ENCODE measurements at places on chromosomes 1 and 21.

- DNase-seq = peak; percentile 14
Measured at GRCh38 chr1:22500471-22500870, 48.8 kb downstream of the ZBTB40 start.

DNA sequence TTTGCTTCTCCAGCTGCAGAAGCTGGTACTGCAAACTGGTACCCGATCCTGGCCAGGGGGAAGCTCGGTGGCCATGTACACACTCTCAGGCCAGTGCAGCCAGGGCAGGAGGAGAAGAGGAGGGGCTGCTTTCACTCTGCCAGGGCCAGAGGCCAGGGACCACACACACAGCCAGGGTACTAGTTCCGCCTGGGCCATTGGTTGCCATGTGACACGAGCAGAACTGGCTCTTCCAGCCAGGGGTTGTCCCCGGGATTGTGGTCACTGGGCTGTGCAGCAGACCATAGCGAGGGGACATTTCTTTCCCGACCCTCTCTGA, 3.7 kb upstream of the SHISAL2A start:
- no peak for DNase-seq

- DNase-seq = no peak
Measured at GRCh38 chr1:223503348-223503747, 110.1 kb downstream of the CCDC185 start.

GRCh38 chr1:89041119-89041641, 18.5 kb upstream of the GBP3 start:
- peak; percentile 41 for DNase-seq

DNA sequence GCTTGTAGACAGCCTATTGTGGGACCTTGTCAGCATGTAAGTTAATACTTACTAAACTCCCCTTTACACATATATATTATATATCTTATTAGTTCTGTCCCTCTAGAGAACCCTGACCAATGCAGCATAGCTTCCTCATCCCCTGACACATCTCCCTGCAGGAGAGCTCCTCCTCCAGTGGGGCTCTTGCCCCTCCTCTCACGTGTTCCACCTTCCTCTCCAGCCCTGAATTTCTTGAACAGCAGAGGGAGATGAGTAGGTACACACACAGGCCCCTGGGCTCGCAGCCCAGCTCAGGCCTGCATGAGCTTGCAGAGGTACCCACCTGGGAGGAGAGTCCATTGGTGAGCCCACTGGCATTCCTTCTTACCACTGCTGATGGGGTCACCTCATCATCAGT, 27.3 kb upstream of the GOLT1A start:
- DNase-seq = no peak

DNA sequence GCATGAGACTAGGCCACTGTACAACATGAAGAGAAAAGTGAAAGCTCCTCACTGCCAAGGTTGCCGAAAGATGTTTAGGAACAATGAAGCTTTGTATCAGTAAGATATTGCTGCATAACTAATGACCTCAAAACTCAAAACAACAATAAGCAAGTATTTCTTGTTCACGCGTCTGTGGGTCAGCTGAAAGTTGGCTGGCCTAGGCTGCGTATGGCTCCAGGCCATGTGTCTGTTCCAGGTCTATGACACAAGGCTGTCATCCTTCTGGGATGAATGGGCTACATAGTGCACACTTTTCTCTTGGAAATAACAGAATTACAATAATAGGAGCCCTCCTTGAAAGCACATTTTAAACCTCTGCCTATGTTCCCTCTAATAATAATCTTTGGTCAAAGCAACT, 515.9 kb downstream of the PLPP3 start:
- DNase-seq = no peak

DNA sequence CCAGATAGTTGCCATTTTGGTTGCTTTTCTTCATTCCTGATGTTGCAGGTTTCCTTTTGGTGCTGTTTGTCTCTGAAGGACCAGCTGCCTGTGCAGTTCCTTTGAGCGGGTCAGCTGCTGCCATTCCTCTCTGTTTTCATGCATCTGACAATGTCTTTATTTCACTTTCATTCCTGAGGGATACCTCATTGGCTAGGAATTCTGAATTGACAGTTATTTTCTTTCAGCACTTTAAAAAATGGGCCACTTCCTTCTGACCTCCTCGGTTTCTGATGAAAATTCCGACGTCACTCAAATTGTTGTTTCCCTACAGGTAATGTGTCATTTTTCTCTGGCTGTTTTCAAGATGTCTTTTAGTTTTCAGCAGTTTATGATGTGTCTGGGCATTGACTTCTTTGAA, 24.8 kb downstream of the CCSAP start:
- no peak for DNase-seq

DNA sequence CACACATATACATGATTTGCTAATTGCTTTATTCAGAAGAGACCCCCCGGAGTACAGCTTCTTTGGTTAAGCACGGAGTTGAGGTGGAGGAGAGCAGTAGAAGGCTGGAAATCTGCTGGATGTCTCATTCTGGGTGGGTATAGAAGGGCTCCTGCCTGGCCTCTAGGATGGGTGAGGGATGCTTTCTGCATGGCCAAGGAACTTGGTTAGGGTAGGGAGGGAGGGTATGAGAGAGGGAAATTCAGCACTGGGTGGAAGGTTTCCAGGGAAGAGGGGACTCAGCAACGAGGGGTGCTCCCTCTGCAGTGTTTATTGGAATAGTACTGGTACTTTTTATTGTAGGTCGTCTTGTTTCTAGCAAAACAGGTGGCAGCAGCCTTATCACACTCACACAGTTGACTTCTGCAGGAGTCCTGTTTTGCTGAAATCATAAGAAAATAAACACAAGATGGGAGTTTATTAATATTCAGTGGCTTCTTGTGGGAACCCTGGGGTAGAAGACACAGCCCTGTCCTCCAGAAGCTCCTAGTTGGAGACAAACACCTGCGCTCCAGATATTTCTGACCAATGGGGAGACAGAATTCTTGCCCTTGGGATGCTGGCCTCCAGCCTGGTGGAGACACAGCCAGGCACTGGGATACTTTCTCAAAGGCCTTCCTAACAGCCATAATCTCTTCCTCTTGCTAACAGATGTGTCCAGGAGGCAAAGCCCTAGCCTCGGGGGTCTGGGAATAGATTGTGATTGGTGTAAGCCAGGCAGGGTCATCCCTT, 3.8 kb downstream of the PLA2G2A start:
- DNase-seq = no peak

DNA sequence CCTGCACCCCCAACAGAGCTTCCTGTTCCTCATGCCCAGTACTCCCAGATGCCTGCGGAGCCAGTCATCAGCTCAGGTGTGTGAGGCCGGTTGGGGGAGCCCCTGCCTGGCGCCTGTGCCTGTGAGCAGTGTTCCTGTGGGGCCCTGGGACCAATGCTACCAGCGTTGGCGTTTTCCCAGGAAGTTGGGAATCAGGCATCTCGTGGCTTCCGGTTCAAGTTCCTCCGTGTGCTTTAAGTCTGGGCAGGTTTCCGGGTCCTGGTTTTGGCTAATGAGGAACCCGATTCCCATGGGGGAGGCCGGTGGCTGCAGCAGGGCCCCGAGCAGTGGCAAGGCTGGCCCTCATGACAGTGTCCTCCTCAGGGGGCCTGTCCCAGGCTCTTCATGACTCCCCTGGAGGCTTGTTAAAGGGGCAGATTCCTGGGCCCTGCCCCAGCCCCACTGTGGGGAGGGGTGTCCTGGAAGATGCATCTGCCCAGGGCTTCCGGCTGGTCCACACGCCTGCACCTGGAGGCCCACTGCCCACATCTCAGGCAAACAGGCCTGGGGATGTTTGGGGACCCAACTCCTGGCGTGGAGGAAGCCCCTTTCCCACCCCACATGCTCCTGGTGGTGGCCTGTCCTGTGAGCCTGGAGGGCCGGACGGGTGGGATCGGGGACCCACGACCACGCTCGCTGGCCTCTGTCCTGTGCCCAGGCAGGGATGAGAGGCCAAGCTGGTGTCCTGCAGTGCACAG, 26.2 kb downstream of the TP73 start:
- DNase-seq = no peak

- DNase-seq = no peak
Measured at GRCh38 chr1:68675336-68675735, 178.5 kb upstream of the DEPDC1 start.

DNA sequence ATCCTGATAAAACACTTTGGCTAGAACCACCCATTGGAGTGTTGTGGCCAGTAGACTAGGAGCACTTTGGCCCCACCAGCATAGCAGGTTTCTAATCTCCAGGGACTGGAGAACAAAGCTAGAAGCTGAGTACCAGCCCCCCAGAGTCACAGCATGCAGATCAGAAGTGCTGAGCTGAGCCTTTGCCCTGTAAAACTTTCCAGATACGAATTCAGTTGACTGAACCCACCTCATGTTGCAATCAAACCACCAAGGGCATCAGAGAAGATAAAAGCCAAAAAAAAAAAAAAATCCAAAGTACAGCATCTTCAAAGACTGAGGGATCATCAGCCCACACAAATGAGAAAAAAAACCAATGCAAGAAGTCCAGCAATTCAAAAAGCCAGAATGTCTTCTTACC, 8.7 kb upstream of the CD53 start:
- no peak for DNase-seq

- no peak for DNase-seq
Measured at GRCh38 chr1:112395256-112395820, 676 bp upstream of the CTTNBP2NL start.

DNA sequence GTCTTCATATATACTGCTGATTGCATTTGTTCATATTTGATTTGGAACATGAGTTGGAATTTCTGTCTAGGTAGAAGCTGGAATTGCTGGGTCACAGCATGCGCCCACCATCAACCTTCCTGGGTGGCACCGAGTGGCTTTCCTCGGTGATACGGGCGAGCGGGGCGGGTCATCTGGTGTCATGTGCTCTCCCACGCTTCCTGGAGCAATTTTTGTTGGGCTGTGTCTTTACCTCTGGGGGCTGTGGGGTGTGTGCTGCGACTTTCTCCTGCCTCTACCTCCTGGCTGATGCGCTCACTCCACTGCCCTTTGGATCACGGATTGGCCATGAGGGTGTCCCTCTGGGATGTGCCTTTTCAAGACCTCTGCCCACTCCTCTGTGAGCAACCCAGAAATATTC, 108.7 kb upstream of the COL6A1 start:
- no peak for DNase-seq

GRCh38 chr1:1176931-1177330, 3.3 kb downstream of the TTLL10 start:
- no peak for DNase-seq

GRCh38 chr1:46714976-46715375, 3.9 kb downstream of the EFCAB14 start:
- DNase-seq = no peak

DNA sequence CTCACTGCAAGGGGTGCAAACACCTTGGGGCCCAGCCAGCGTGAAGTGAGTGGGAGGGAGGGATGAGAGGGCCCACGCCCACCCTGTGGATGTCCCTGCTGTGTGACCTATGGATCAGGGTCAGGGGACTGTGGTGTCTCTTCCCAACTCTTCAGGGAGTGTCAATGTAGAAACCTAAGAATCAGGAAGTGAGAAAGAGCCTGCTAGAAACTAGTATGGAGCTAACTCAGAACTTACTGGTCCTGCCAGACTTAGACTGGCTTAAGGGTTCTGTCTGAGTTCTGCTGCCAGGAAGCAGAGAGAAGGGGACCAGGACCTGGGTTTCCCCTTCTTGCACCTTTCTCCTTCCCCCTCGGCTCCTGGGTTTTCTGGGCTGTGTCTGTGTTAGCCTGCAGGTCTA, 1.8 kb upstream of the IL10 start:
- no peak for DNase-seq

- DNase-seq = no peak
Measured at GRCh38 chr1:207025146-207025880, 7.2 kb downstream of the C1orf116 start.

DNA sequence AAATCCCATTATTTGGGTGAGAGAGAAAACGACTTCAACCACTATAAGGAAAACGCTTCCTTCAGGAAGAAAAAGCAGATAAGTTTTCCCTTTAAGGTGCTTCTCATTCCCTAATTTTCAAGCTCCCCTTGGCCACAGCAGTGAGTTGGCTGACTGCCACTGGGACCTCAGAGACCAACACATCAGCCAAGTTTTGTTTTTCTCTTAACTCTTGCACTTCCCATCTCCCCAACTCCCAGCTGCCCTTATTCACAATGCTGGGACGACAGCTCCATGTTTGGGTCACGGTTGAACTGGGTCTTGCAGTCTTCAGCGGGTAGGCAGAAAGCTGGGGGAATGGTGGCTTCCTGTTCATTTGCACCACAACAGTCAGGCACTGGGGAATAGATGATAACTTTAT, 18.9 kb downstream of the SGIP1 start:
- DNase-seq = no peak
